ENCODE measurements at places on chromosomes 2 and 18.

- H3K27ac ChIP-seq = no peak overlapping the region
- H3K4me3 ChIP-seq = no peak overlapping the region
- H3K4me1 ChIP-seq = no peaks in the 10 kb centered on the region
- no peaks in the 10 kb centered on the region for H3K36me3 ChIP-seq
- no peaks in the 10 kb centered on the region for H3K27me3 ChIP-seq
Measured at GRCh38 chr2:72685638-72686213, 140.1 kb downstream of the EXOC6B start.

GRCh38 chr18:31203096-31203793 lies 40.6 kb upstream of the DSC1 start:
- H3K36me3 ChIP-seq = no peaks in the 10 kb centered on the region
- no peaks in the 10 kb centered on the region for H3K4me1 ChIP-seq
- no peak overlapping the region for H3K27ac ChIP-seq
- DNase-seq = no peak

- no peaks in the 10 kb centered on the region for H3K27me3 ChIP-seq
- no peak overlapping the region for H3K4me3 ChIP-seq
- no peaks in the 10 kb centered on the region for H3K4me1 ChIP-seq
- H3K36me3 ChIP-seq = peaks cover 12% of the 10 kb centered on the region
- DNase-seq = no peak
- no peak overlapping the region for H3K27ac ChIP-seq
Measured at GRCh38 chr2:54149638-54150441, 34.4 kb downstream of the ACYP2 start.

- H3K36me3 ChIP-seq = peaks cover 33% of the 10 kb centered on the region
- peak overlapping the region; percentile 6 for H3K27ac ChIP-seq
- H3K4me3 ChIP-seq = no peak overlapping the region
- H3K27me3 ChIP-seq = peaks cover 14% of the 10 kb centered on the region
- peaks cover 6% of the 10 kb centered on the region for H3K4me1 ChIP-seq
- DNase-seq = no peak
Measured at GRCh38 chr2:238169048-238169707, 10.4 kb downstream of the ERFE start.

DNA sequence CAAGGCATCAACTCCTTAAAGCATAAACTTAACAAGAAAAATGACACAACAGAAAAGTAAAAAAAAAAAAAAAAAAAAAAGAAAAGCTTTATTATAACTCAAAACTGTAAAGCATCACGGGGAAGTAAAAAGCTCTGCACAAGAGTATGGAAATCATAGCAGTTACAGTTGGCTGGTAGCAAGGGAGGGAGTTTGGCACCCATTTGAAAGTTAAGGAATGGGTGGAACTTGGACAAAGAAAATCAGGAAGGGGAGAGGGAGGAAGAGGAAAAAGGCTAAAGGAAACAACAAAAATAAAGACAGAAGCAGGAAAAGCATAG lies 8.6 kb downstream of the KLF7 start:
- no peaks in the 10 kb centered on the region for H3K27me3 ChIP-seq
- H3K36me3 ChIP-seq = peaks cover 2% of the 10 kb centered on the region
- peaks cover 89% of the 10 kb centered on the region for H3K4me1 ChIP-seq
- peak overlapping the region; percentile 51 for H3K4me3 ChIP-seq
- H3K27ac ChIP-seq = peak overlapping the region; percentile 9

- H3K27me3 ChIP-seq = no peaks in the 10 kb centered on the region
- no peak for DNase-seq
- H3K36me3 ChIP-seq = no peaks in the 10 kb centered on the region
- no peak overlapping the region for H3K27ac ChIP-seq
- no peak overlapping the region for H3K4me3 ChIP-seq
- H3K4me1 ChIP-seq = peaks cover 2% of the 10 kb centered on the region
Measured at GRCh38 chr2:61970807-61971556, 65.5 kb downstream of the COMMD1 start.

DNA sequence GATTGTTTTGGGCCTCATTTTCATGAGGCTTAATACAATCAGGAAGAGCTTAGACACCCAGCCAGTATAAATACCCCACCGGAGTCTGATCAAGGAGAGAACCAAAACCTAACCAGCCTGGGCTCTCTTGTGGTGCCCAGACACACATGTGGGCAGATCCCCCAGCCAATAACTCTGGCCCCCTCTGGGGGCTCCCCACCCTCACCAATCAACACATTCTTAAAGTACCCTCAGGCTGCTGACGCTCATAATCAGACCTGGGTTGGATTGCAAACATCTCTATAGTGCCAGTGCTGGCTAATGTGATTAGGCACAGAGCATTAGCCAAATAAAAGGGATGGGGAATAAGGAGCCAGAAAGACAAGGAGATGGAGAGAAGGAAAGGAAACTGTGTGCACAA lies 329.6 kb downstream of the BCL11A start:
- no peak overlapping the region for H3K4me3 ChIP-seq
- no peaks in the 10 kb centered on the region for H3K4me1 ChIP-seq
- no peaks in the 10 kb centered on the region for H3K36me3 ChIP-seq
- DNase-seq = no peak
- no peak overlapping the region for H3K27ac ChIP-seq
- H3K27me3 ChIP-seq = no peaks in the 10 kb centered on the region

Data from activated naive CD8-positive, alpha-beta T cell treated with anti-CD3 and anti-CD28 coated beads, Interleukin-2, amount 50 U/mL, for 24 hours (primary cell).